ELF-1 (cell line): ENCODE measurements at places on chromosomes 2 and 18.
A peak's percentile ranks its signal among the peaks of the same experiment; 100 is the strongest.

GRCh38 chr2:146852661-146853060 lies 992.2 kb upstream of the ACVR2A start:
- no peak for DNase-seq

DNA sequence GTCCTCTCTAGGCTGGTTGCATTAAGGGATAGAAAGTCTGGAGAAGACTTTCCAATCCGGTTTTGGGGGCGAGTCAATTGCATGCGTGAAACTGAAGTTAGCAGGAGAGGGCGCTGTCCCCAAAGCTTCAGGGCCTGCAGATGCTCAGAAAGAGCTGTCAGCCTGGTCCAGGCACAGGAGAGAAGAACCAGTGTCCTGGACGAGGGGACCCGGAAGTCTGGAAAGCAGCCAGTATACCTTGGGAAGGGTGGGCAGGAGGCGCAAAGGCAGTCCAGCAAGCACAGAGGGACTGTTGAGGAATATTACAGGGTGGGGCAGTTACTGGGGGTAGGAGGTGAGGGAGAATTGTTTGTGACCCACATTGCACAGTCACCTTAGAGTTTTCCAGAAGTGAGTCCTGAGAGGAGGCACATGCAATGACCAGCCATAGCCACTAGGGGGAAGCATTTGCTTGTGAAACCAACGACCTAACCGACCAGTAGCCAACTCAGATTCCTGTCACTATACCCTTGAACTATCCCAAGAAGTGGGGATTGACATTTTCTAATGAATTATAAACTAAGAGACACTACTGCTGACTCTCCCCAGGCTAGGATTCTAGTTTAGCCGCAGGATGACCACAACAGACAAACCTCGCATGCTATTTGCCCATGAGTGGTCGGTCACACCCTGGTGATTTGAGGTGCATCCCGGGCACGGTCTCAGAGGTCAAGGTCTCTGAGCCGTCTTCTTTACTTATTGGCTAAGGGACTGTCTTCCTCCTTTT lies 172.8 kb downstream of the RDH14 start:
- DNase-seq, result peak; percentile 90

DNA sequence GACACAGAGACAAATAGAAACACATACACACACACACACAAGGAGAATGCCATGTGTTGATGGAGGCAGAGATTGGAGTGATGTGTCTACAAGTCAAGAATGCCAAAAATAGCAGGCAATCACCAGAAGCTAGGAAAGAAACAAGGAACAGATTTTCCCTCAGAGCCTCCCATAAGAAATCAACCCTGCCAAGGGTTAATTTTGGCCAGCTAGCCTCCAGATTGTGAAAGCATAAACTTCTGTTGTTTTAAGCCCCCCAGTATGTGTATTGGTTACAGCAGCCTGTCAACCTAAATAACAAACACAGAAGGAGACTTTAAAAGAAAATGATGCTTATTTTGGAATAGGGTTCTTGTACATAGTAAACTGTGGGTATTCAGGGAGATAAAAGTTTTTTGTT lies 5.6 kb upstream of the STK39 start:
- DNase-seq, result no peak

DNA sequence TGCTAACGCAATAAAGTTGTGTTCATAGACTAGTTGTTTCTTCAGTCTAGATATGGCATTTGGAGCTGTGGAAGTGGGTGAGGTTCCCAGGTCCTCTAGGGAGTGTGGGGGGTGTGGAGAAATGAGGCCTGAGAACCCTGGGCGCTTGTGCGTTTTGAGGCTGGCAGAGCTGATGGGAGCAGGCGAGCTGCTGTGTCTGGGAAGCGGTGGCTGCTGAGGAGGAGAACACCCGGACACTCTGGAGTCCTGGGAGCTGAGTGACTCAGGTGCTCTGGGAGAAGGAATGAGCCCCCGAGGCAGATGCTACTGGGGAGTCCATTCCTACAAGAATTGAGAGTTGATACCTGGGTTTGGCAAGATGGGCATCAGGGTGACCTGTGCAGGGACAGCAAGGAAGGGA lies 67.5 kb downstream of the LPIN1 start:
- DNase-seq, result no peak

- peak; percentile 1 for DNase-seq
These were observed 160.9 kb downstream of the DYSF start for GRCh38 chr2:71613953-71614925.

GRCh38 chr2:94960266-94960665 lies 65.2 kb upstream of the MAL start:
- DNase-seq, result no peak

GRCh38 chr2:29662861-29663260 lies 258.5 kb downstream of the ALK start:
- no peak for DNase-seq
